Osteocyte (in vitro differentiated cells): ENCODE measurements at places on chromosomes 2 and 18. TPM values are rescaled to one million over a fixed set of nuclear protein-coding genes. Genes with fewer than 3 reads are reported as not detected.

GRCh38 chr2:96520231-96520630, 15.1 kb upstream of the NEURL3 start:
- no peak for DNase-seq

DNA sequence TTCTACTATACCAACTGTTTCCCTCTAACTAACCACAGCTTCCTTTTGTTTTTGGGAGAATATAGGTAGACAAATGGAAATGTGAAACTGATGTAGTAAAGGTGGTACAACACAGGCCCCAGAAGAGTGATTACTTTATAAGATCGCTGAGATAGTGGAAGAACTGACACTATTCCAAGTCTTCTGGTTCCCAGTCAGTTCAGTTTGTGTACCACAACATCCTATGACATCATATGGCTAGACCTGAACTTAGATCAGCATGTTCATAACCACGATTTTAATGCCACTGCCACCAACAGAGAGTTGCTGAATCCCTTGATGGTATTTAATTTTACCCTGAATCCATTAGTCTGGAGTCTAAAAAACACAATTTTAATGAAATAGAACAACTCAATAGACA, 328.9 kb downstream of the GPD2 start:
- no peak for DNase-seq

DNA sequence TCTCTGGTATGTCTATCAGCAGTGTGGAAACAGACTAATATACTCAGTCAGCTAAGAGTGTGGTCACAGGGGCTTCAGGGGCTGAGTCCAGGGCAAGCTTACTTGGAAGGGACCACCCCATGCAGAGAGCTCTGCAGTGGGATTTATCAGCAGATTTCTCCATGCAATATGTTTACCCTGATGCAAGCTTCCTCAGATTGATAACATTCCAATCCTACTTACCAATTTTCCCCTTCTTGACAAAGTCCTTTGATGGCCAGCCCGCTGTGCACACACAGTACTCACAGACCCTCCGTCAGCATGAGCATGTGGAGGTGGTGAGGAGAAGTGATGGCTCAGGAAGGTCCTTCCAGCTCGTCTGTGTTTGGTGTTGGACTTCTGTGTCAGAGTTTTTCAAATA, 51.8 kb downstream of the SH3RF3 start:
- DNase-seq = no peak

GRCh38 chr2:178819147-178819875, 12.1 kb upstream of the TTN start:
- DNase-seq = no peak

LYG2 gene
- total RNA-seq = not detected in 2 replicates

GKN2 gene
- total RNA-seq = not detected in 2 replicates

TWIST2 gene
- 6.0 and 6.3 TPM in 2 replicates for total RNA-seq

- DNase-seq = no peak
Observed at GRCh38 chr2:182116774-182117173, 131.1 kb downstream of the PPP1R1C start.

GRCh38 chr2:240369801-240370585, 65.5 kb upstream of the GPC1 start:
- peak; percentile 94 for DNase-seq

DNA sequence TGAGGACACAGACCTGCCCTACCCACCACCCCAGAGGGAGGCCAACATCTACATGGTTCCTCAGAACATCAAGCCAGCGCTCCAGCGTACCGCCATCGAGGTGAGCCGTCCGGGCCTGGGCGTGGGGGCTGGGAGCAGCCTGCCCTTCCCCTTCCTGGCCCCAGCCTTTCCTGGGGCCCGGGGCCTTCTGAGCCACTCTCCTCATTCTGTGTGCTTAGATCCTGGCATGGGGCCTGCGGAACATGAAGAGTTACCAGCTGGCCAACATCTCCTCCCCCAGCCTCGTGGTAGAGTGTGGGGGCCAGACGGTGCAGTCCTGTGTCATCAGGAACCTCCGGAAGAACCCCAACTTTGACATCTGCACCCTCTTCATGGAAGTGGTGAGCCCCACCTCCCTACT, 157.9 kb downstream of the DYSF start:
- peak; percentile 68 for DNase-seq

CD207 gene
- total RNA-seq = not detected in 2 replicates

GRCh38 chr2:159961037-159961436, 101.4 kb downstream of the PLA2R1 start:
- no peak for DNase-seq

DSG3 gene
- total RNA-seq = not detected in 2 replicates

GRCh38 chr18:10797896-10798295, 272.1 kb downstream of the NAPG start:
- DNase-seq = no peak

MDH1B gene
- total RNA-seq = 1.2 and 1.3 TPM in 2 replicates

DNA sequence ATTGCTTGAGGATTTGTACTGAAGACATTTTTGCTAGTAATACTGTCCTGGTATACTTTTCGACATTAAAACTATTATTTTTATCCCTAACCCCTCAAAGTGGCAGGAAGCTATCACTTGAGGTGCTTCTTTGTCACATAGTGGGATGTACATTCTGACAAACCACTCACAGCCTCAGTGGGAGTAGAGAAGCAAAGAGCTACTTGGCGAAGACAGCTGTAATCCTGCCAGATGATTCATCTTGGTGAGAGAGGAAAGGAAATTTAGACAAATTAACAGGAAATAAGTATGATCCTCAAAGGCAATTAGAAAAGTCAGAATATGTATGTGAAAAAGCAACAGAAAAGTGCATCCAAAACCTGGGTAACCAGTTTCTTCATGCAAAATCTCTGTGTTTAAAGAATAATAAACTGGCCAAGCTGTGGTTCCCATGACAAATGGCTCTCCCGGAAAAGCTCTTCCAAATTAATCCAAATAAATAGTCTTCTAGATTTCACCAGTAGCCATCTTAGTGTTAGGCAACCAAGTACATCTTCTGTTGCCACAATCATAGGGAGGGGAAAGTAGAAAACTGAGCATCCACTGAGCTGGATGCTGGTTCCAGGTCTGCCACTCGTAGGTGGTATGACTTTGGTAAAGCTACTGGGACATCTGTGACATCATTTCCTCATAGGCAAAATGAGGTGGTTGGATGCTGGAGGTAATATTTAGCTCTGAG, 308.0 kb upstream of the LYPD1 start:
- no peak for DNase-seq

VSNL1 gene
- total RNA-seq = not detected in 2 replicates

GRCh38 chr2:3535467-3535793, 16.1 kb upstream of the ADI1 start:
- no peak for DNase-seq

GRCh38 chr18:73707035-73707434, 440.6 kb downstream of the FBXO15 start:
- DNase-seq = no peak

DNA sequence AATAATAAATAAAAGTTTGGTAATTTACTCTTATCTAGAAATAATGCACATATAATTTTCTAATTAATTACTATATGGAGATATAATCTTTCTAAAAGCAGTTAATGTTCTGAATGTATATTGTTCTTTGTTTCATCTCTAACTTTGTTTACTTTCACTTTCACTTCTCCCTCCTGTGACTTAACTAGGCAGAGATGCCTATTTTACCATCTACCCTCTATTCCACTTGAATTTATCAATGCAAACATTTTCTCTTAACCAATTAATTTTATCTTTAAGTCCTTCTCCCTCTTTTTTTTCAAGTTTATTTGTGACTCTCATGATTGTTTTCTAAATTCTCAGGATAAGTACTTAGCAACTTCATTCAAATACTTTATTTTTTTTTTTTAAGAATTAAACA, 55.1 kb upstream of the IL1RL1 start:
- DNase-seq = no peak

ABCG5 gene
- not detected in 2 replicates for total RNA-seq

GRCh38 chr2:179817181-179817841, 44.1 kb downstream of the ZNF385B start:
- no peak for DNase-seq

- no peak for DNase-seq
Observed at GRCh38 chr2:217106650-217107014, 246.8 kb upstream of the TNP1 start.

- no peak for DNase-seq
Observed at GRCh38 chr2:168009900-168010299, 237.5 kb downstream of the STK39 start.

GRCh38 chr2:56185101-56185581, 1.4 kb downstream of the CCDC85A start:
- DNase-seq = no peak
